A549 treated with CpdA at 1 μM for 4 hours (cell line): ENCODE measurements at places on chromosomes 7 and 10. TPM values are rescaled to one million over a fixed set of nuclear protein-coding genes. Genes with fewer than 3 reads are reported as not detected.

The PTF1A gene
- total RNA-seq = not detected in 5 replicates

The OPN1SW gene
- not detected in 5 replicates for total RNA-seq

The SPDYE1 gene
- total RNA-seq = not detected in 5 replicates

The GRM3 gene
- total RNA-seq = not detected in 5 replicates

The DYNC1I1 gene
- 0.06 to 0.27 TPM (median 0.18 TPM) in 4 of 5 replicates, not detected in the other for total RNA-seq

The TMEM236 gene
- total RNA-seq = 0.05 to 0.12 TPM (median 0.07 TPM) in 5 replicates
